Cortex of kidney (tissue), 1 donor: ENCODE measurements at places on chromosomes 12 and 14.

DNA sequence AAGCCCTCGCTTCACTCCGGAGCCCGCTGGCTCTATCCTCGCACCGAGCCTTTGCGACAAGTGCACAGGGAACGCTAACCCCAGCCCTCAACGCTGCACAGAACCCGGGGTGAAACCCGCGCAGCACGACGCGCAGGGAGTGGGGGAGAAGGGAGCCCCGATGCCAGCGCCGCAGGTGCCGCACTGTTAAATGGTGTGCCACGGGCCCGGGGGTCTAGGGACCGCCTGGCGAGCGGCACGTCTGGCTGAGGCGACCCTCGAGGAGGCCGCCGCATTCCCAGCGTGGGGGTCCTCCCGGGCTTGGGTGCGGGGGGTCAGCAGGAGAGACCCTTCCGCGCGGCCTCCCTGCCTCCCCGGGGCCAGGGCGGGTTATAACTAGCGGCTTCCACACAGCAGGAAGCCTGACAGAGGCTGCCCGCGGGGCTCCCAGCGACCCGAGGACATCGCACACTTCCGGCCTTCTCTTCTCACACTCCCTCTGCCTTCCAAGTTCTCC, 23.8 kb upstream of the LRTM2 start:
- no peak for DNase-seq

DNA sequence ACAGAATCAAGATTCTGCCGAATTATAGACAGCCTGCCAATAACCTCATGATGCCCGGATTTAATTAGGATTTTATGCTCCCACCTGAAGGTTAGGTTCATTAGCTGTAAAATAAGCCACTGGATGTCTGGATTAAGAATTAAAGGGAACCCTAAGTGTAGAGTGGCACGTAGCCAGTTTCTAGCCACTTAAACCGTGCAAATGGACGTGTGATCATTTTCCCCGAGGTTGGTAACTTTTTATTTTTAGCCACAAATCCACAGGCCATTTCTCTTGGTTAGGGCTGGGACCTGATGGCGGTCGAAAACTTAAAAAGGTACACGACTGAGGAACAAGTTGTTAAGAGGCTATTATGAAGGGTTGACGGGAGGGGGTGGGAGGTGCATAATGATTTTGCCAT, 127.3 kb upstream of the TMPO start:
- DNase-seq: no peak

DNA sequence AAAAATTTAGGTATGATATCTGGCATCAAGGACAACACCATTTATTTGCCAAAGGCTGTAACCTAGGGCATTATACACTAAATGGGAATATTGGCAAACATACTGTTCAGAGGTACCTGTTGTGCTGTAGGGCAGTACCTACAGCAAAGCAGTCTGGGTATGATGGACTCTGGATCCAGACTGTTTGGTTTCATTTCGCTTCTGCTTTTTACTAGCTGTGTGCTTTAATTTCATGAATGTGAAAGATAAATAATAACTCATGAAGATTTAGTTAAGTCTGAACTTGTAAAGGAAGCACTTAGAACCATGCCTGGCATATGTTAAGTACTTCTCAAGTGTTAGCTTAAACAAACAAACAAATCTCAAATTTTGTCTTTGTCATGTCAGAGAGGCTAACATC, 17.7 kb upstream of the SLC38A2 start:
- DNase-seq: no peak

GRCh38 chr12:106150555-106150954, 11.8 kb upstream of the NUAK1 start:
- no peak for DNase-seq
